ENCODE measurements at places on chromosomes 12 and 14.
A peak's percentile ranks its signal among the peaks of the same experiment; 100 is the strongest.

DNA sequence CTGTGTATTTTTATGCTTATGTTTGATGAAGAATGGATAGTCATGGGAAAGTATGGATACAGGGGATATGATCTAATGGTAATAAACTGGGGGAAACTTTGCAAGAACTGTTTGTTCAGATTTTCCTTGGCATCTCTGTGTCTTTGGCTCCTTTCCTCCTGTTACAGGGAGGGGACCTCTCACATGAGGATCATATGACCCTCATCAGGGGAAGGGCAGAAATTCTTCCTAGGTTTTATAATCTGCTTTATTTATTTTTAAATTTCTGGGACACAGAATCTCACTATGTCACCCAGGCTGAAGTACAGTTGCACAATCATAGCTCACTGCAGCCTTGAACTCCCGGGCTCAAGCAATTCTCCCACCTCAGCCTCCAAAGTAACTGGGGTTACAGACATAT, 526.5 kb downstream of the CCER1 start:
- no peak for DNase-seq

DNA sequence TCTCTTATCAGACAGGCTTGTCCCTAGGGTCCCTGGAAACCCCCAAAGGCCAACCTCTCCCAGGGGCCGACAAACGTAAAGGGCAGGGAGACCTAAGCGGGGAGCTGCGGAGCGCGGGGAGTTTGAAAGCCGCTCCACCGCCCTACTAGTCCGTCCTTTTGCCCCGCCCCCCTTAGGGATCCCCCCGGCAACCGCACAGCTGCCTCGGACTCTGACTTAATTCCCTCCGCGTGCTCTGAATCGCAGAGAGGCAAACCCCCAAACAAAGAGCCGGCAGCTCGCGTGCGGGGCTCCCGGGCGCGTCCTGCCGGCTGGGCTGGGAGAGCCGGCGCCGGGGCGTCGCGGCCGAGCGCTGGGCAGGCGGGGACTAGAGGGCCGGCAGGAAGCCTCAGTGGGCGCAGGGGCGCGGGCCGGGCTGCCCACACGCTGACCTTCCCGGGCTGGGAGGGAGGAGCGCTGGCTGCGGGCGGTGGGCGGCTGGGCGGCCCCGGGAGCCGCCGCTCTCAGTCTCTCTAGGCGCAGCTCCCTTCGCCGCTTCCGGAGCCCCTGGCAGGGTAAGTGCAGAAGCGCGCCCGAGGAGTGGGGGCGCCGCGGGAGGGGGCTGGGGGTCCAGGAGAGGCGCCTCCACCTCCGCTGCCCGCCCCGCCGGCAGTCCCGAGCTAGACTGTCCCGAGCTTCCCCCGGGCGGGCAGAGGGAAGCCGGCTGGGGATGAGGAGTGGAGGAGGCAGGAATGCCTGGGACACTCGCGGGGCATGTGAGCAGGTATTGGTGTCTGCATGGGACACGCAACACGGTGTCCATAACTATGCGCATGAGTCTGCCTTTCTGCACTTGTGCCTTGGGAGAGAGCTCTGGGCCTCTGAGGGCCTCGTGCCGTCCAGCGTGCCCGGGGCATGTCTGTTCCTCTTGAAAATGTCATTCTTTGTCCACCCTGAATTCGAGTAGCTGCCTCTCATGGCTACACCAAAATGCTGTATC, at the start of gene TSPAN11:
Gene TSPAN11 (plus strand): TSS at position 506 of the 979 bp plus-strand sequence. CDS start 27,244 bp downstream, outside the sequence.
- DNase-seq, result peak; percentile 39

DNA sequence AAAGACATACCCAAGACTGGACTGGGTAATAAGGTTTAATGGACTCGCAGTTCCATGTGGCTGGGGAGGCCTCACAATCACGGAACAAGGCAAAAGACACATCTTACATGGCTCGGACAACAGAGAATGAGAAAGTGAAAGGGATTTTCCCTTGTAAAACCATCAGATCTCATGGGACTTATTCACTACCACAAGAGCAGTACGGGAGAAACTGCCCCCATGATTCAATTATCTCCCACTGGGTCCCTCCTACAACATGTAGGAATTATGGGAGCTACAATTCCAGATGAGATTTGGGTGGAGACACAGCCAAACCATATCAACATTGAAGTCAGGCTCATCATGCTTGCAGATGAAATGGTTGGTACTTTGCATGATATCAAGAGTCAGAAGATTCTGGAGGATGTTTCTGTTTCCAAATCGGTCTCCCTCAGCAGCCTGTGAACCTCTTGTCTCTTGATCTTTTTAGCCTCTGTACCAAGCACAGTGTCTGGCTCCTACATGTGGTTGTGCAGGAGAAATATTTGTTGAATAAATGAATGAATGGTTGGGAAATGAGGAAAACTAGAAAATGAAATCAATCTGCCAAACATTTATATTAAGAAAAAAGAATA, 98.6 kb downstream of the VRK1 start:
- no peak for DNase-seq

DNA sequence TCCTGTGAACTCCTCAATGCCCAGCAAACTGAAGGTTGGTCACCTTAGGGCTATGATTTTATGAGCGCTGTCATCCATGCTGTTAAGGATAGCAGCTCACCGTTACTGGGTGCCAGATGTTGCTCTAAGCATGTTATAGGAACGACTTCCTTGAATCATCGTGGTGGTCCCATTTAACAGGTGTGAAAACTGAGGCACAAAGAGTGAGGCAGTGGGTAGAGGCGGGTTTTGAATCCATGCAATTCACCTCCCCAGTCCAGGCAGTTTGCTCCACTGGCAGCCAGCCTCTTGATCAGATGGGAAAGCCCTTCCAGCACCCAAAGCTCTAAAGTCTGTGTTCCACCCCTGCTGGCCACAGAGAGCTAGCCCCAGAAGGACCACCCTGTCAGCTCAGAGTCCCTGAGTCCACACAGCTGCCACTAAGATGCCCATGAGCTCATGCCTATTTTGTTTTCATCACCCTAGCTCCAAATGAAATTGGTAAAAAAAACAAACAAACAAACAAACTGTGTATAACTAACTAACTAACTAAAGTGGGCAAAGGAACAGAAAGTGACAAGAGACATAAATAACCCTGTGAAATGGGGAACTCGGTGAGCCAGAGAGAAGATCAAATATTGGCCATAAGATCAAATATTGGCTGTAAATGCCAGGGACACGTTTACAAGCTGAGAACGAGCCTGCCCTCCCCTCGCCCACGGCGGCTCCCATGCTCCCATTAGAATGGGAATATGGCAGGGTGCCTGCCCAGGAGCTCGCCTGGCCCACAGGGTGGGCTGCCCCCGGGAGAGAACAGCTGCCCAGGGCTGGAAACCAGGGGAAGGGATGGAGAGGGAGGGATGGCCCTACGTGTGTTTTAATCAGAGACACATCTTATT, 72.3 kb upstream of the RFLNA start:
- DNase-seq, result no peak

DNA sequence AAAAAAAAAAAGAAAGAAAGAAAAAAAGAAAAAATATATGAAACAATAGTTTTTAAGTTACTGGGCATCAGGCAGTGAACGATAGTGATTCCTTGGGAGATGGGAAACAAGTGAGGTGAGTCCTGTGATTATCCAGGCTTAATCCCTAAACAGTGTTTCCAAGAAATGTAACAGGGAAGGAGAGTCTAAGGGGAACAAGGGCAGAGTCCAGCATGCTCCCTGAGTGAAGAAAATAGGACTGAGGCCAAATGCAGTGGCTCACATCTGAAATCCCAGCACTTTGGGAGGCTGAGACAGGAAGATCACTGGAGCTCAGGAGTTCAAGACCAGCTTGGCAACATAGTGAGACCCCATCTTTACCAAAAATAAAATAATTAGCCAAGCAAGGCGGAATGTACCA, 40.7 kb downstream of the R3HDM2 start:
- DNase-seq, result no peak

GRCh38 chr14:68160779-68161546, 341.4 kb downstream of the RAD51B start:
- DNase-seq, result no peak

- DNase-seq, result no peak
These were observed 700 bp downstream of the SLC35E3 start for GRCh38 chr12:68746572-68747180.

DNA sequence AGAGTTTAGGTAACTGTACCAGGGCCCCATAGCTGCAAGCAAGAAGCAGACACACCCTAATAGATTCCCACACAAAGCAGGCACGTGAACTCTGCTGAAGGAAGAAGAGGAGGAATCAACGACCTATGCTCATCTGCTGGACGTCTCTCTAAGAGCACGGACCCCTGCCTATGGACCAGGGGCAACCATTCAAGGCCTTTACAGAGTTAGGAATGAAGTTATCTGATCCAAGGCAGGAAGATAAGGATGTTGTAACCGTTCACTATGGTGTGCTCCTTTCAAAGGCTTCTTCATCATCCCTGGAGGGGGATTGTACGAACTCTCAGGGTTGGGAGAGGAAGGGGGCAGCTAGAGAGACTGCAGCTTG, 141.6 kb upstream of the PARP11 start:
- no peak for DNase-seq

GRCh38 chr12:2341051-2341751, 288.4 kb downstream of the CACNA1C start:
- DNase-seq, result no peak

DNA sequence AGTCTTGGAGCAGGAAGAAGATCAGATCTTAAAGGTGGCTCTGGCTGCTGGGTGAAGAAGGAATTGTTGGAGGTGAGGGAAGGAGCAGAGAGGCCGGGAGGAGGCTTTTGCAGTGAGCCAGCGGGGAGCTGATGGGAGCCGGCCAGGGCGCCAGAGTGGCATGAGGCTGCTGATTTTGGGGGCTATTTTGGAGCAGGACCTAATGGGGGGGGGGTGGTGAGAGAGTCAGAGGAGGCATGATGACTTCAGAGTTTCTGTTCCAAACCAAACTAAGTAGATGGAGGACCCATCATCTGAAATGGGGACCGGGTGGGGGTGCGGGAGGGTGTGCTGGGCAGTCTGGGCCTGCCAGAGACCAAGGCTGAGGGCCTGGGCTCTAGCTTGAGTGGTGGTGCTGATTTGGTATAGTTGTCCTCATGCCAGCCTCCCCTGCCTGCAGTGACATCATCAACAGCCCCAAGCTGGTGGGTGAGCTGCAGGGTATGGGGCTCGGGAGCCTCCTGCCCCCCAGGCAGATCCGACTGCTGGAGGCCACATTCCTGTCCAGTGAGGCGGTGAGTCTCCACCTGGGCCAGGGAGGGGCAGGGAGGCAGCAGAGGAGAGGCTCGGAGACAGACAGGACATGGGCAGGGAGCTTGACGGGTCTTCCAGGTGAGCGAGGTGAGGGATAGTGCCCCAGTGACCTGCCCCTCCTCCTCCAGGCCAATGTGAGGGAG, 6.2 kb downstream of the TNFAIP2 start:
- DNase-seq, result no peak

GRCh38 chr14:99768381-99768780, 24.8 kb upstream of the EML1 start:
- no peak for DNase-seq
